Activated CD8-positive, alpha-beta memory T cell treated with anti-CD3 and anti-CD28 coated beads, Interleukin-2, amount 50 U/mL, for 48 hours (primary cell): ENCODE measurements at places on chromosomes 1 and 21.

GRCh38 chr1:66767626-66768025 lies 15.4 kb downstream of the DYNLT5 start:
- DNase-seq: no peak

DNA sequence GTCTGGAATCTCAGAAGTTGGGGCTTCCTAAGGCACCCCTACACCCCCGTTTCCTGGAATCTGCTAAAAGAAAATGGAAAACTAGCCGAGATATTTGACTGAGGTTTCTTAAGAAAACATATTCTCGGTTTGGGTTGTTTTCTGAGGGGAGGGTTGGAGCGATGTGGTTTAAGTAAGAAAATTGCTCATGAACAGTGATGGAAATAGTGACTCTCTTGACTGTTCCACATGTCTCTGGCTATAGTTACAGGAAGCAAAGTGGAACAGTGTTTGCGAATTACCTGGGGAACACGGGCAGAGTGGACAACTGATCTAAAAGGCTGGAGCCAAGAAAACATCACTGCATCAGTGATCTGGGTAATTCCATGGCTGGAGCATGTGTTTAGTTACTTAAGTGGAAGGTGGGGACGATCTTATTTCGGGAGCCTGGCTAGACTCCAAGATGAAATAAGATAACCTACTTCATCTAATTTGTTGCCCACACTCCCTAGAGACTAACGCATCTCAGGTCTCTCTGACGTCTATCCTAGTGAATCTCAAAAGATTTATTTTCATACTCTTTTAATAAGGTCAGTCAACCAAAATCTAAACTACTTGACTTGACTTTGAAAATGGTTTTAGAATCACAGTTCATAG lies 92.4 kb downstream of the KCNJ15 start:
- DNase-seq: no peak

GRCh38 chr1:228554107-228554506 lies 66.9 kb downstream of the RNF187 start:
- DNase-seq: no peak

- DNase-seq: no peak
Observed at GRCh38 chr1:100657876-100658715, 61.4 kb upstream of the VCAM1 start.

- peak; percentile 87 for DNase-seq
Observed at GRCh38 chr1:6148497-6149241, 31.5 kb downstream of the CHD5 start.

DNA sequence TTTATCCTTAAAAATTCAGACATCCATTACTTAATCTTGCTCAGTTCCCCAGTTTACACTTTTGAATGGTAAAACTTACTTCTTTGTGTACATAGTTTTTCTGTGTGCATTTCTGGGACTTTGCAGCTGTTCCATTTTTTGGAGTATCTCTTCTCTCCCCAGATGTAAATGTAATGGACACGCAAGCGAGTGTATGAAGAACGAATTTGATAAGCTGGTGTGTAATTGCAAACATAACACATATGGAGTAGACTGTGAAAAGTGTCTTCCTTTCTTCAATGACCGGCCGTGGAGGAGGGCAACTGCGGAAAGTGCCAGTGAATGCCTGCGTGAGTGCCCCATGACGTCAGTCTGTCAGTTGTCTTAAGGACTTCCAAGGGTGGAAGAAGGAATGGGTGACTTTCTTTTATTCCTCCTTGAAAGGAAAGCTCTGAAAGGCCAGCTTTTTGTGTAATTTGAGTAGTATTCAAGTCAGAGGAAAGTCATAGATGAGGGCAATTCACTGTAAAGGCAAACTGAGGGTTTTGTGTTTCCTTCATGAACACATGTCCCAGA lies 75.7 kb upstream of the LAMC2 start:
- no peak for DNase-seq

DNA sequence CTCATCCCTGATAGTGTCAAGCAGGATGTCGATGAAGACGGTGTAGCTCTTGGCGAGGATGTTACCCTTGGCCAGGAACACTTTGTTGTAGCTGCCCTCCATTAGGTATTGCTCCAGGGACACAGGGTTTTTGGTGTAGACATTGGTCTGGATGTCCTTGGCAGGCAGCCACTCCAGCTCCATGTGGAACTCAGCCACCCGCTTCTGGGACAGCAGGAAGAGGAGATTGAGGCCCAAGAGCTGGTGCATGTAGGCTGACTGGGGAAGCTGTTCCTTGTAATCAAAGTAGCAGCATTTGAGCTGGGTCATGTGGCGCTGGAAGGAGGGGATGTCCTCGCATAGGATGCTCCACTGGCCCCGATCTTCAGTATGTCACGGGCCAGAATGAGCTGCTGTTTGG lies 9.5 kb downstream of the IL6R start:
- DNase-seq: no peak

DNA sequence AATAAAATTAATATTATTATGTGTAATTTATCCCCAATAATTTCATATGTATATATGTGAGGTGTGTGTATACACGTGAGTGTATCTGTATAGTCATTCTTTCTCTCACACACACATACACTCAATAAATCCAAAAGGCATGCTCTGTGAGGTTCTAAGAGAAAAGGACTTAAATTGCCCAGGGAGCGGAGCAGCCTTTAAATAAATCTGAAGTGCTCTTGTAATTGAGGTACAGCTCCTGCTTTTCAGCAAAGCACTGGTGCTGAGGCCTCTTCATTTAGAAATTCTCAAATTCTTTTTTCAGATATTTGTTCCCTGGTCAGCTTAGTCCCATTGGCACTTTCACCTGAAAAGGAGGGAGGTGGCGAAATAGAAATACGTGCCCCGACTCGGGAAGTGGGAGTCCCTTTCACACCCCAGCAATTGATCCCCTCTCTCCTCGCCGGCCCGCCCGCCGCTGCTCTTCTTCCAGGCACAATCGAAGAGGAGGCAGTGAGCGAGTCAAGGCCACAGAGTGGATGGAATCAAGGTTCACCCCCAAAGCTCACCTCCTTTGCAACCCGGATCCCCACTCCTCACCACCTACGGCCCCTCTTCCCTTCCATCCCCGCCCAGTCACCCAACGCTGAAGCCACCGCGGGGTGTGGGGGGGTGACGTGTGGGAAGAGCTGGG lies 944 bp downstream of the PLPPR5 start:
- peak; percentile 48 for DNase-seq

- no peak for DNase-seq
Observed at GRCh38 chr1:25706146-25707089, 89.8 kb downstream of the MAN1C1 start.

- no peak for DNase-seq
Observed at GRCh38 chr1:22662986-22663408, 10.0 kb downstream of the C1QB start.

- no peak for DNase-seq
Observed at GRCh38 chr1:180247061-180247460, 17.0 kb downstream of the LHX4 start.

DNA sequence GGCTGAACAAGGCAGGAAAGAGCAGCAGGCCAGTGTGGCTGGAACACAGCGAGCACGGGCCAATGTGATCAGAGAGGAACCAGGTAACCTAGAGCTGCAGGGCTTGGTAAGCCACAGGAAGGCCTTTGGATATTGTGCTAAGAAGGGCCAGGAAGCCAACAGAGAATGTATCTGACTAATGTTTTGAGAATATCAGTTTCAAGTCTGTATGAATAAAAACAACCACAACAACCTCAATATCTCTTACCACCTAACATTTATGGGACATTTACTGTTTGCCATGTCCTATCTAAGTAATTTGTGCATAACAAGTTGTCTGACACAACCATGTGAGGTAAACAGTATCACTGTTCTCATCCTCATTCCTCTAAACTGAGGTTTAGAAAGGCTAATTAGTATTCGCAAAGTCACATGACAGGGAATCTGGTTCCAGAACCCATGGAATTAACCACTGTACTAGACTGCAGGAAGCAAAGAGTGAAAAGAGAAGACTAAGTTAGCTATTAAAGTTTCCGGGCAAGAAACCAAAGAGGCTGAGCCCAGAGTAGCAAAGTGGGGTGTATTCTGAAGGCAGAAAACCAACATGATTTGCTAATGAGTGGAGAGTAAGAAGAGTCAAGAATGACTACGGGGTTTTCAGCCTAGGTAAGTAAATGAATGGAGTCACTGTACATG lies 38.9 kb downstream of the SPRTN start:
- DNase-seq: no peak

- DNase-seq: no peak
Observed at GRCh38 chr1:148389027-148389339, 94.1 kb downstream of the PPIAL4G start.

- no peak for DNase-seq
Observed at GRCh38 chr1:175097361-175097760, 29.7 kb downstream of the TNN start.

DNA sequence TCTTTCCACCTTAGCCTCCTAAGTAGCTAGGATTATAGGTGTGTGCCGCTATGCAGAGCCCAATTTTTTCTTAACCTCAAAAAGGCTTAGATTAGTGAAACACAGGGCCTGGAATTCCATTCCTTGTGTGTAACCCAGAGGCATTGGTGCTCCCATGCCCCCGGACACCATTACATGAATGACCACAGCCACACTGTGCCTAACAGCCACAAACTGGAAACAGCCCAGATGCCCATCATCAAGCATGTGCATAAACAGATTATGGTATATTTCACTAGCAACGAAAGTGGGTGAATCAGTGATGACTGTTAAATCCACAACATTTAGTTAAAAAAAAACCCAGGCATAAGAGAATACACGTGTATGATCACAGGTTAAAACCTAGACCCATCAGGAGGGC lies 24.4 kb downstream of the ADAM30 start:
- no peak for DNase-seq

DNA sequence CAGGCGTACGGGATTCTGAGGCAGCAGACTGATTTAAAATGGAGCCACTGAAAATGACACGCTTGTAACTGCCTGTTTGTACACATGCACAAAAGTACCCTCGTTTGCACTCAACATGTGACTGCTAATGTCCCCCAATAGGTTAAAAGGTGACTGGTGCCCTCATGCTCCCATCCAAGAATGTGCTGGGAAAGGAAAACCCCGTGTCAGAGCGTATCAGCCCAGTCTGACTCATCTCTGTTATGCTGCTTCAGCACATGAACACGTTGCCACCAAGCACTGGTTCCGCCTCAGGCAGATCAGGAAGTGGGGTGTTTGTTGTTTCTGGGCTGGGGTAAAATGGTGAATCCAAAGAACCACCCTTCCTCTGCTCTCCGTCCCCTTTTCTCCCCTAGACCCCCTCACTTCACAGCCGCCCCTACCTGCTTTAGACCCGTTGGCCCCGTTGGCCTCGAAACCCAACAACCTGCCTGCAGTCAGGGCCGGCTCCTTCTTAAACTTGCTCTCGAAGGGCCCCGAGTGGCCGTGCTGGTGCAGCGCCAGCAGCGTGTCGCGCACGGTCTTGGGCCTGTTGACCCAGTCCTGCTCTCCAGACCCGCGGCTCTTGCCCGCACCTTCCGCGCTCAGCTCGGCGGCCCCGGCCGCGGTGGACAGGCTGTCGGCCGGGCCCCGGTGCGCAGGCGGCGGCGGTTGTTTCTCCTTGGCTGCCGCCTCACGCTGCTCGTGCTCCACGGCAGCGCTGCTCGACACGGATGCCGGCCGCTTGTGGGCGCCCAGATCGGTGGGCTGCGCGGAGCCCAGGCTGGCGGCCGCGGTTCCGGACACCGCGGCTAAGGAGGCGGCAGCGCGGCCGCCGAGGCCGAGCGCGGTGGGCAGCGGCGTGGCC lies 1.7 kb downstream of the IRF2BP2 start:
- DNase-seq: peak; percentile 81

DNA sequence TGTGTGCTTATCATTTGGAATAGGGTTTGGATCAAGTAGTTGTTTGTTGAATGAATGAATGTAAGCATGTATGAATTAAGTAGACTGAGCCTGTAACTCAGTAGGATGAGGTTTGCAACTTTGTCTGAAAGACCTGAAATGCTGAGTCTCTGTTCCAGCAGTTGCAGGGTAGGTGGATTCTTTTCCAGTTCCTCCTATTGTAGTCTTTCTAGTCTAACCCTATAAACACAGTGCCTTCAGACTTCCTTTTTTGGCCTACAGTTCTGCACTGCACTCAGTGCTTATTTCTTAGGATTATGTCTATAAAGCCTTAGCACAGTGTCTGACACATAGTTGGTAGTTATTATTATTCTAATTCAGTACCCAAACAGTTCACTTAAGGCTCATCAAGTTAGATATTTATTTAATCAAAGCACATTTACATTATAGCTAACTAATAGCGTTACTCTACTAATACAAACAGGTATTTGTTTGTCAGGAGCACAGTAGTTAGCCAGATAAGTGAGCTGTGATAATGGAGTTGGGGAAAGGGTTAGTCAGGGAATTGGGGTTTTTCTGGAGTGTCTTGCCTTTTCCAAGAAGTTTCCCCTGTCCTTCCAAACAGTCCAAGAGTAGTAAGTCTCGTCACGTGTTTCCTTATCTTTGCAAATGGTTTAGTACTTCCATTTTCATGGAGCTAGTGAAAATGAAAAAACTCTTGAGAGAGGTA lies 45.0 kb downstream of the ABCD3 start:
- no peak for DNase-seq

DNA sequence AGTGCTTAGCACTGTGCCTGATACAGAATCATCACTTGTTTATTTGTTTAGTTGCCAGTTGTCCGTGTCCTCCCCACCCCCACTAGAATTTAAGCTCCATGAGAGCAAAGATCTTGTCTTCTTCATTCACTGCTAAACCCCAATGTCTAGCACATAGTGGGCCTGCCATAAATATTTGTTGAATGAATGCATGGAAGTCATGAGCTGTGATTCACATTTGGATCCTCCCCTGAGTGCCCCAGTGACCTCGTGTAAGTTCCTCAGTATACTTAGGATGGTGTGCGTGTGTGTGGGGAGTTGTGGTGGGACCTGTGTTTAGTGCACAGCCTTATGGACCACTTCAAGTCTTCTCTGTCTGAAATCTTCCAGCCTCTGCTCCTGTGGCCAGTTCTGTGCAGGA lies 23.1 kb downstream of the IER5 start:
- DNase-seq: no peak

- DNase-seq: peak; percentile 36
Observed at GRCh38 chr1:101262630-101263348, 26.0 kb downstream of the S1PR1 start.

- no peak for DNase-seq
Observed at GRCh38 chr1:160161965-160162705, 10.7 kb downstream of the ATP1A4 start.

DNA sequence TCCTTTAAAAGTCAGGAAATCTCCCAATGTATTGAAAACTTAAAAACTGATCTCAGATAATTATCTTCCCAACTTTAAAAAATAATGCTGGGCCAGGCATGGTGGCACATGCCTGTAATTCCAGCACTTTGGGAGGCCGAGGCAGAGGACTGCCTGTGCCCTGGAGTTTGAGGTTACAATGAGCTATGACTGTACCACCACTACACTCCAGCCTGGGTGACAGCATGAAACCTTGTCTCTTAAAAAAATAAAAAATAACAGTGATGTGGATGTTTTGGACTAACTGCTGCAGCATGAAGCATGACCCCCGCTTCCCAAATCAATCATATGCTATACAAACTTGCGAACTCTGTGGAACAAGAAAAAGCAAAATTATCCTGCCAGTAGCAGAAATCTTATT lies 186.3 kb downstream of the RERE start:
- DNase-seq: no peak

GRCh38 chr1:219555806-219556205 lies 57.1 kb downstream of the ZC3H11B start:
- DNase-seq: no peak

- no peak for DNase-seq
Observed at GRCh38 chr1:172969611-172970010, 81.1 kb downstream of the TNFSF18 start.
